ENCODE measurements at places on chromosomes 16 and 17.

GRCh38 chr17:40478486-40478885 lies 22.9 kb downstream of the TNS4 start:
- DNase-seq, result no peak

GRCh38 chr17:55632236-55632635 lies 90.4 kb downstream of the TMEM100 start:
- DNase-seq, result no peak

- DNase-seq, result no peak
Measured at GRCh38 chr17:31843070-31843745, 15.8 kb downstream of the COPRS start.

GRCh38 chr17:28147017-28147416 lies 104.5 kb downstream of the NLK start:
- DNase-seq, result no peak

DNA sequence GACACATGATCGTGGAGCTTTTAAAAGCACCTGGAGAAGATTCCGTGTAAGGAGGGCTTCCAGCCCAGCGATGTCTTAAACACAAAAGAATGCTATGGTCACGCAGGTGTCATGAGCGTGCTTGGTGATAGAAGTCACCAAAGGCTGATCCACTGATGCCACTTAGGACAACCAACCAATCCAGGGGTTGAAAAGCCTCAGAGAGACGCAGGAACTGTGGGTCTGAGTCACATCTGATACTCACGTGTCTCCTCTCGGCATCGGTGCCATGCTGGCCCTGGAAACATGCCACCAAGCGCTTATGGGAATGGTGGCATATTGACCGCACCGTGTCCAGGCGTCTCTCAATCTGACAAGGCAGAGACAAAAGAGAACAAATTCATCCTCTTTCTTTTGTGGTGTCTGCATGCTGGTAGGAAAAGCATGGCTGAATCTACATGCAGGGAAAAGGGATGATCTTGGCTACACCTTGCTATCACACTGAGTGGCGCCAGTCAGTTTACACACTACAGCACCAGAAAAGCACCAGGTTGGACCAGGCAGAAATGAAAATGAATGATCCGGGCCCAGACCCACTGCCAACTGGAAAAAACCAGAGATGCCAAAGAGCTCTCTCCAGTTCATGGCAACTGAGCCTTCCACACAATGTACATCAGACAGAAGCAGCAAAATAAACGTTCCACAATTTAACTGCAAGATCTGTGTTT lies 38.0 kb downstream of the ARHGAP17 start:
- DNase-seq, result no peak

DNA sequence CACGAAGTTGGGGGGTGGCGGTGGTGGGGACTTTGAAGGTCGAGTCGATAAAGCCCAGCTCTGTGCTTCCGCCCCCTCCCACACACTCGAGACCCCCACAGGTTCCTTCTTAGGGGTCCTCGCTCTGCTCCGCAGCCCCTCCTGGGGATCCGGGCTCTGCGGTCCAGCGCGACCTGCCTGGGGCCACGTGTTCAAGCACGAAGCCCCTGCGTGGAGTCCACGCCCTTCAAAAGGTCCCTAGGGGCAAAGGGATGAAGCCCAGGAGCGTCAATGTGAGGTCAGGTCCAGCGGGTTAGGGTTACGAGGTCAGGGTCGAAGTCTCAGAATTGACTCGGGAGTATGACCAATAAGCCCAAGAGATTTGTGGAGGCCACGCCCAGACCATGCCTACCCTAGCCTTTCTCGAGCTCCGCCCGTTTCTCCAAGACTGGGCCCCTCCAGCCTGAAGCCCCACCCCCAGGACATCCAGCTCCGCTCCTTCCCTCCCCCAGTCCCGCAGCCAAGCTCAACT lies 786 bp upstream of the CACNA1G start:
- DNase-seq, result no peak

DNA sequence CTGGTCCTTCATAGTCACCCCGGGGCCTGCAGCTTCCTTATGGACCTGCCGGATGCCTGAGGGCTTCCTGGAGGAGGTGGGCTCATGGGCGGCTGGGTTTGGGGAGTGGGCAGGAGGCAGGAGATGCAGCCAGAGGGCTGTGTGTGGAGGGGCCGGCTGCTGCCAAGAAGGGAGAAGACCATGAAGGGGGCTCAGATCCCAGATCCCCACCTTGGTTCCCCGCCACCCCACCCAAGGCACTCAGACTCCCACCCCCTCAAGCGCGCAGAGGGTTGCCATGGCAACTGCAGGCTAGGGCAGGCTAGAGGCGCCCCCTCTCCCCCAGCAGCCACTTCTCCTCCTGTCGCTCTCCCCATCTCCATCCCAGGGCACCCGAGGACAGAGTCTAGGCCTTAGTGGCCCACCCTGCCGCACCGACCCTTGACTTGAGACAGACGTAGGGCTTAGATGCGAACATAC lies 104.5 kb downstream of the CRLF3 start:
- no peak for DNase-seq

DNA sequence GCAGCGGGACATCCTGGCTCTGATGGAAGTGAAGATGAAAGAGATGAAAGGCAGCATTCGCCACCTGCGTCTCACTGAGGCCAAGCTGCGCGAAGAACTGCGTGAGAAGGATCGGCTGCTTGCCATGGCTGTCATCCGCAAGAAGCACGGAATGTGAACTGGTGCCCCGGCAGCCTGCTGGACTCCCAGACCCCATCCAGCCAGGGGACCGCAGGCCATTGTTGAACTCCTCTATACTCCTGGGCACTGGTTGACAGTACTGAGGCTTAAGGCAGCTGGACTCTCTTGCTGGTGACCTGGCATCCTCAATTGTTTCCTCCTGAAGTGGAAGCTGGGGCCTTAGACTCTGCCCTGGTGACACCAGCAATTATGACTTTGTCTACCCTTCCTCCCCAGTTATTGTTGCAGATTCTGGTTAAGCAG lies 1.2 kb downstream of the THAP11 start:
- DNase-seq, result no peak

DNA sequence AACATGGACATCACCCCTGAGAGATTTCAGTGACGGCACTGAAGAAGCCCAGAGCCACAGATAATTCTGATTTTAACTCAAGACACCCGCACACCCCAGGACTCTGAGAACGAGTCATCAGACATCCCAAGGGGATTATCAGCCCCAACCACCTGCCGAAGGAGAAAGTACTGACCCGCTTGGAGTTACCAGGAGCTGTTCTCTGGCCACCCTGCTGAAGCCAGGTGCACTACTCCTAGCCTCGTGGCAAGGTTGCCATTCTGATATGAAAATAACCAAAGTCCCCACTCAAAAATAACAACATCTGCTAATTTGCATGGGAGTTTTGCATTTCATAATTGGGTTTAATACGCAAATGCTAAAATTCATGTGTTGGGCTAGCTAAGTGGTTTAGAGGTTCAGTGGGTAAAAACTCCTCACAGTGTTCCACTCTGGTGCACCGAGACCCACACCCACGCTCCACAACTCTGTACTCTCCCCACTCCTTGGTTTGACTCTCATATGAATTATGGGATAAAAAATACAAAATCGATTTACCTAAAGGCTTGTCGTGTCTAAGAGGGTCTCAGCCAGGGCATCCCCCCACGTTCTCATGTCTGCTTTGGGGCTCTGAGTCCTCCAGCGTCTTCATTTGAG lies 143.0 kb upstream of the NOL11 start:
- DNase-seq, result no peak

- DNase-seq, result no peak
Measured at GRCh38 chr17:63988741-63989621, 9.2 kb upstream of the PRR29 start.

GRCh38 chr16:86593913-86594620 lies 15.7 kb downstream of the FOXL1 start:
- DNase-seq, result no peak

DNA sequence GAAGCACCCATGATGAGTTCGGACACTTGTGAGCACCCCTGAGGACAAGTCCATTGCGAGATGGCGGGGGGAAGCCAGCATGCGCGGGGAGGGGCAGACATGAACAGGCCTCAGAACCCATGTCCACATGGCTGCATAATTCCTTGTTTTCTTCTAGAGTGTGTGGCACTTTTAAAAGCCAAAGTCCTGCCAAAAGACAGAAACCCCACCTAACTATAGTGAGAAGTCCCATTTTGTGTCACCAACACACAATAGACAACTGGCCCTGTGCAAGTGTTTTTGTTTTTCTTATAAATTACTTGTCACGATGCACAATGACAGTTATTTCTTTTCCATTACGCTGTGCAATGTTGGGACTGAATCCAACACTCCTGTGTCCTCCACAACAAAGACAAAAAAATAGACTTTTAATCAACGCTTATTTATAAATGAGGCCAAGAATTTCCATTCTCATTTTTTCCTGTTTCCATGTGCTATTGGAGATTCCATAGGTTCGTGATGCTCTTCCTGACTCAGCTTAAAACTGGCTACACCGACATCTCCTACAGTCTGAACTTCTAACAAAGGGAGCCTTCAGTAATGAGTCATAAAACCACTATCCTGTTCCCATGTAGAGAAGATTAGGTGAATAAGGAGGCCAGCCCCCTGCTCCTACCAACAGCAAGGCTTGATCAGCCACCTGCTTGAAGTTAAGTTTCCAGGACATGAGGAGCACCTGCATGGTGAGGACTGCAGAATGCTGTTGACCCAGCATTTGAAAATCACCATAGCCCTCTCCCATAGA lies 98.9 kb downstream of the ZNF423 start:
- DNase-seq, result no peak

DNA sequence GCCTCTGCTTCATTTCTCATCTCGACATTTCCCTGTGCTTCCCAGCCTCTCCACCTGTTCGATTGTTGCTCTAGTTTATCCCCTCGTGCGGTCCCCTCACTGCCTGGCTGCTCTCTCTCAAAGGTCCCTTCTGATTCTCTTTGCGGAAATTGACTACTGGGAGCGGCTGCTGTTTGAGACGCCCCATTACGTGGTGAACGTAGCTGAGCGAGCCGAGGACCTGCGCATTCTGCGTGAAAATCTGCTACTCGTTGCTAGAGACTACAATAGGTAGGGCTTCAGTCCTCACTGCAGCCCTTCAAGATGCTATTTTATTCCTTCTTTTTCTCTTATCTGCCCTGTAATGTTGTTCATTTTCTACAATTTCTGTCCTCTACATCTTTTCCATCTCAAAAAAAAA lies 39.4 kb downstream of the DNAH2 start:
- no peak for DNase-seq

DNA sequence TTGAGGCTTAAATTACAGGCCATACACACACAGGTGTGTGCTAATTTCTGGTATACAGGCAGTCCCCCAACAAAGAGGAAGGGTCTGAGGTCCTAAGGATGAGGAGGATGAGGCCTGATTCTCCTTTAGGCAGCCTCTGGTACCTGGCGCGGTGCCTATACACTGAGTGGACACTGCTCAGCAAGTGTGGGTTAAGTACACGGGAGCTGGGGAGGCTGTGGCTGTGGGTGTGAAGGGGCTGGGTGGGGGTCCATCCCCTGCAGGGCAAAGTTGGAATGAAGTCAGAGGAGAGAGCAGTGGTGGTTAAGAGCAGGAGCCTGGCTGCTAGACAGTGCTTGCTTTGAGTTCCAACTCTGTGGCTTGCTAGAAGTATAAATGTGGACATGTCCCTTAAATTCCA lies 10.9 kb downstream of the MRM1 start:
- DNase-seq, result no peak

- no peak for DNase-seq
Measured at GRCh38 chr17:80650751-80651518, 106.3 kb downstream of the RPTOR start.

GRCh38 chr17:60602385-60602742 lies 2.4 kb downstream of the PPM1D start:
- no peak for DNase-seq

DNA sequence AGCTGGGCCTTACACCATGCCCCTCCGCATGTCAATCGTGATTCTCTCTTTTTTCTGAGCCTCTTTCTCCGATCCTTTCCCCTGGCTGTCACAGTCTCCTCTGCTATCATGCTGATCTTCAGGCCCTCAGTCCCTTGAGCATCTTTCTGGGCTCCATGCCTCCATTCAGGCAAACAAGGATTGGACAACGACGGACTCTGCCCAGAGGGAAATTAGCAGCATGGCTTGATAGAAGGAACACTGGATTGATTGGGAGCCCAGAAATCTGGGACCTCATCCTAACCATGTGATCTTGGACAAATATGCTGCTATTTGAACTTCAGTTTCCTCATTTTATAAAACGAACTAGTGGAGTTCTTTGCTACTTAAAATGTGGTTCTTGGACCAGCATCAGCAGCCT lies 19.6 kb upstream of the PHF12 start:
- no peak for DNase-seq

GRCh38 chr16:9419161-9419560 lies 327.7 kb downstream of the HAPSTR1 start:
- DNase-seq, result no peak

- no peak for DNase-seq
Measured at GRCh38 chr17:34413443-34414119, 50.5 kb upstream of the CCL1 start.

DNA sequence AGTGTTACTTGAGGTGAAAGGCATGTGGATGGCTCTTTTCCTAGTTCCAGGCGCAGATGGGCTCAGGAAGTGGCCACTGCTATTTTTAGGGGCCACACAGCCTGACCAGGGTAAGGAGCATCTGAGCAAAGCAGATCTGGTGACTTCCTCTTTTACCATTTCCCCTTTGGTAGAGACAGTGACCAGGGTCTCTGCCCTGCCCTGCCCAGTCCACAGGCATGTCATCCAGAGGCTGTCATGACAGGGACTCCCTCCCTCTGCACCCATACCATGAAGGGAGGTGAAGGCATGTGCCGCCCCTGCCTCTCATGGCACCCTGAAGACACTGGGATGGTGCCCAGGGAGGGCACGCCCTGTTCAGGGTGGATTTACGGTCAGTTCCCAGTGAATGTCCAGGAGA lies 2.2 kb downstream of the PLA2G15 start:
- no peak for DNase-seq

DNA sequence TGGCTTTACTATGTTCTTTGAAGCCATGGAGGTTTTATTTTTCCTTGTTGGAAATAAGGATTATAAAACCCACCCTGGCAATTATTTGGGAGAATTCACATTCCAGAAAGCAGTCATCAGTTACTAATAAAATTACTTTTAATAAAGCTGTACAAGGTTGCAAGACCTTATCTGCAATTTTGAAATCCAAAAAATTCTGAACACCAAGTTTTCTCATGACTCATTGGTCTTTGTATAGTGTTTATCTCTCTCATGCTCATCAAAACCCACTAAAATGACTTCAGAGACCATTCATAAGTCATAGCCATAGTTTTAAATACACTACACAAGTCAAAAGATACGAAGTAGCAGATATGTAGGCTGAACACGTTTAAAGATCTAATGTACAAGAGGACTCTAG lies 6.0 kb upstream of the KRT38 start:
- no peak for DNase-seq

GRCh38 chr16:55534756-55535155 lies 25.9 kb downstream of the LPCAT2 start:
- no peak for DNase-seq

- DNase-seq, result no peak
Measured at GRCh38 chr17:50781167-50781566, 13.8 kb upstream of the ANKRD40CL start.

DNA sequence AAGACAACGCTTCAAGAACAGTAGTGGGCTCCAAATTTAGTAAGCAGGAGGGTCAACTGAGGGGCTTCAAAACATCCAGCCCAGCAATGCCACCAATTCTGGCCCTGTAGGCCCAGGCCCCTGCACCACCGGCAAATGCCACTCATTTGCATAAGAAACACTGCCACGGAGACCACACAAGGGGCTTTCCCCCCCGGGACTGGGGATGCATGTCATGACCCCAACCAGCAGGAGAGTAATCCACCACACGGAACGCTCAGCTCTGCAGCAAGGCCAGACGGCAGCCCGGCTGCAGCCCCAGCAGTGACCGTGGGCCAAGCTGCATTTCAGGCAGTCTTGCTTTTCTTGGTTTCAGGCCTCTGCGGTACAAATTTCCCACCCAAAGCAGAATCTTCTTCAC lies 14.1 kb downstream of the TMEM11 start:
- no peak for DNase-seq

GRCh38 chr17:80455336-80455710 lies 21.1 kb downstream of the NPTX1 start:
- no peak for DNase-seq

All from brain pericyte (primary cell).